ENCODE measurements at places on chromosomes 2 and 18. TPM values are rescaled to one million over a fixed set of nuclear protein-coding genes. Genes with fewer than 3 reads are reported as not detected.

GRCh38 chr18:64799376-64799775, 650.5 kb upstream of the LINC00305 start:
- no peak for DNase-seq

GRCh38 chr2:97788986-97789644, 75.7 kb downstream of the ZAP70 start:
- no peak for DNase-seq

DNA sequence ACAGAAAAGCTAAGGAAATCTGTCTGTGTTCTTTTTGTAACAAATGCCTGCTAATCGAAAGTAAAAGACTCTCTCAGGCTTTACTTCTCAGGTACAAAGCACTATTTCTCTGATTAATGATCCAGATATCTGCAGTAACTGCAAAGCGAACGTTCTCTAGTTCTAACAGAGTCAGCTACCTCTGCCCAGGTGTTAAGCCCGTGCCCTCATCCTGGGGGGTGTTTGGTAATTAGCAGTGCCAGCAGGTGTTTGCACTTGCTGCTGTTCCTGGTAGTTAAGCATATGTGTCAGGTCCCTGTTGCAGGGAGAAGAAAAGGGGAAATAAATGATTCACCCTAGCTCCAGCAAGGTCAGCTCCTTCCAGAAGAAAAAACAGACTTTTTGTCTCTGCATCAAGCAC, 58.8 kb upstream of the CRIM1 start:
- DNase-seq, result no peak

DNA sequence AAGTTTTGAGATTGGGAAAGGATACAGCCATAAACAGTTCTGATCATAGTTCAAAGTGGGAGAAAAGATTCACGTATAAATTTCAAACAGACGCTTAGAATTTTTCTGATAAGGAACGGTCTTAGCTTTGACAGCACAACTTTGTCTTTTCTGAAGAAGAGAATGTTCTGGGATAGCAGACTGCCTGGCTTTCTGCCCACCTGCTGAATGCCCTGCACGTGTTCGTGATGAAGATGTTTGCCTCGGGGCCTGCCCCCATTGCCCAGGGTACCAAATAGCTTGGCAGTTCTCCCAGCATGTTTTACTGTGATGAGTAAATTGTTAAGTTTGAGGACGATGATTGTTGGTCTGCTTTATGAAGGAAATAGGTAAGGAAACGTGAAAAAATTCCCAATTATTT, 4.6 kb downstream of the MRPL33 start:
- no peak for DNase-seq

DNA sequence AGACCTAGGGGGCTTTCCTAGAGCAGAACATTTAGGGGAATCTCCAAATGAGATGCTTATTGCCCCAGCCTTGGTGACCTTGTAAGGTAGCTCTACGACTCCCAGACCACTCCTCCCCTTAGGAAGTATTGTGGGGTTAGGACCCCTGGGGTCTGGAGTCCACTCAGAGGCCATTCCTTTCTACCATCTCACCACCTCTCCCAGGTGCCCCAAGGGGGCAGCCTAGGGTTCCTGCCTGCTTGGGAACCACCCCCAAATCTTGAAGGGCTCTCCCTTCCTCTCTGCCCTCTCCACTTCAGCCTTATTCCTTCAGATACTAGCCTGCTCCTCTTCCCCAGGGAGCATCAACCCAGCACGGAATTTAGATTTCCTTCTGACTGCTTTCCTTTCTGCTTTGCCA, 17.5 kb upstream of the EXOC6B start:
- no peak for DNase-seq

- DNase-seq, result no peak
Measured at GRCh38 chr2:230441227-230441897, 25.4 kb downstream of the SP100 start.

LRP2 gene
- total RNA-seq, result 0.24 TPM

DNA sequence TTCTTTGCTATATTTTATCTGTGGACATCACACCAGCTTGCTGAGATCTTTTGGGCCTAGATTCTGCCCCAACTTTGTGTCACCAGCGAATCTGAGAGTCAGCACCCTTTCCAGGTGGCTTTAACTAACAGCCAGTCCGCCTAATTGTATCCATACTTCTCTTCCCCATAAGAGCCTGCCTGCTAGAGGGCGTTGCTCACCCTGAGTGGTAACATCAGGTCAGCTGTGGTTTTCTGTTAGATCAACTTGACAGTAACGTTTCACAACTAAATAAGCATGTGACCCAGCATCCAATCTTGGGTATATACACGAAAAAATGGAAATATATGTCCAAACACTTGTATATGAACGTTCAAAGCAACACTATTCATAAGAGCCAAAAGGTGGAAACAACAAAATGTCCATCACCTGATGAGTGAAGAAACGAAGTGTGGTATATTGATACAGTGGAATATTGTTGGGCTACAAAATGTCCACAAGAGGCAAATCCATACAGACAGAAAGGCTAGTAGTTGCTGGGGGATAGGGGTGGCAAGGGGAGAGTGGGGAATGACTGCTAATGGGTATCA, 24.9 kb downstream of the EFHD1 start:
- no peak for DNase-seq

DNA sequence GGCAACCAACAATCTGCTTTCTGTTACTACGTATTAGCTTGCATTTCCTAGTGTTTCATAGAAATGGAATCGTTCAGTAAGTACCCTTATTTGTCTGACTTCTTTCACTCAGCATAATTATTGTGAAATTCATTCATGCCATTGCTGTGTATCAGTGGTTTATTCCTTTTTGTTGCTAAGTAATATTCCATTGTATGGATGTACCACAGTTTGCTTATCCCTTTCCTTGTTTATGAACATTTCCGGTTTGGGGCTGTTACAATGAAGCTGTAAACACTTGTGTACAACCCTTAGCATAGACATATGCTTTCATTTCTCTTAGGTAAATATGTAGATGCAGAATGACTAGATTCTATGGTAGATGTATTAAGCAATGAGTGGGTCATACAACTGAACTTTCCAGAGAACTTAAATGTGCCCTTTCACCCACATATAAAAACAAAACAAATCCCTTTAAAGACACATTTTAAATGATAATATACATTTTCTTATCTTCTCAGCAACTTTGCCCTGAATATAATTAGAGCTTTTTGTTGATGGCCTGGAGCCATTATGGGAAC, 21.9 kb downstream of the FER1L5 start:
- DNase-seq, result no peak

GRCh38 chr2:25867396-25868003, 10.8 kb downstream of the ASXL2 start:
- DNase-seq, result no peak

DNA sequence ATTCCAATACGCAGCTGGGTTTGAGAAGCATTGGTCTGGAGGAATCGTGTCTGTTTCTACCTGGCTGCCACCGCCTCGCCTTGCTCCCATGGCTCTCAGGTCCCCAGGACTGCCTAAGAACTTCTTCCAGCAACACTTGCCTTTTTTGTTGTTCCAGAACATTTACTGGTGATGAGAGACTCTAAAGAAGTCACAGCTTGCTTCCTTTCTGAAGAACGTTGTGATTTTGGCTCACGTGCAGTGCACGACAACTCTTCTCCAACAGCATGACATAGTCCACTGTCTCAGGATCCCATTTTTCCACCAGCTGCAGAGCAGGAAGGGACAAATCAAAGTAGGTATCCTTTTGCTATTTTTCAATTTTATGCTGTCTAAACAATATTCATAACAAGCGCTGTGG, 940.9 kb downstream of the SLC4A3 start:
- no peak for DNase-seq
